ENCODE measurements at places on chromosomes 3 and 15.
A peak's percentile ranks its signal among the peaks of the same experiment; 100 is the strongest.

DNA sequence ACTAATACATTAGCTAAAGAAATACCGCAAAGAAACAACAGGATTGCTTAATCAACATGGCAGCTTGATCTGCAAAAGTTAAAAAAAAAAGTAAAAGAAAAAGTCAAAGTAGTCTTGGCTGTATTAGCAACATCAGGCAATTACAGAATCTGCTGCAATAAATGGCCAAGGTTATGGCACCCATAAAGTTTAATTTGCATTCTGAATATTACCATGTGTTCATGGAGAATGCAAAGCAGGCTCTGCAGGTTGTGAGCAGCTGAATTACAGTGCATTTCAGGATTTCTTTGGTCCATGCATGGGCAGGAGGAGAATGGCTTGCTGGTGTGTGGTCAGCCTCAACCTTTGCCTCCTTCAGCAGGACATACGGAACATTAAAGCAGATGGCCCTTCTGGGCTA lies 199.1 kb upstream of the AZI2 start:
- DNase-seq = no peak

DNA sequence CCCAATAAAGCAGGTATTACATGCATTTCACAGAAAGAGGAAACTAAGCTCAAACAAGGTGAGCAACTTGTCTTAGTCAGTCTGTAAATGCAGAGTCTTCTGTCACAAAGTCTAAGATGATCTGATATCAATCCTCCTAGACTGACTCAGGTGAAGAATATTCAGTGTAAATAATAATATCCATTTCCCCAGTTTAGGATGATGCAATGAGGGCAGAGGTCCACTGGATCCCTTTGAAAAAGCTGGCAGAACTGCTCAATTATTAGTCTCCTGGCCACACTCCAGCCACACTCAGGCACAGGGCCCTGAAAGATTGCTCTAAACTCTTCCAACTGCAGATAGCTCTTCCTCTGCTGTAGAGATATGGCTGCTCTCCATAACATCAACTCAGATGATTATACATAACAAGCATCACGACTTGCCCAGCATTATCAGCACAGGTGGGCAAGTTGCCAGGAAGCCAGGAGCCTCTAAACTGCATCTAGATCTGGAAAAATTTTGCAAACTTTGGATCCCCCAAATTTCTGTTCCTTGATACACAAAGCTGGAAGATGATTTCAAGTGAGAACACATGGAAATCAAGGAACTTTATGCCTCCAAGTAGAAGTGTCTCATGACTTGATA lies 129.8 kb upstream of the CPNE4 start:
- DNase-seq = peak; percentile 2

DNA sequence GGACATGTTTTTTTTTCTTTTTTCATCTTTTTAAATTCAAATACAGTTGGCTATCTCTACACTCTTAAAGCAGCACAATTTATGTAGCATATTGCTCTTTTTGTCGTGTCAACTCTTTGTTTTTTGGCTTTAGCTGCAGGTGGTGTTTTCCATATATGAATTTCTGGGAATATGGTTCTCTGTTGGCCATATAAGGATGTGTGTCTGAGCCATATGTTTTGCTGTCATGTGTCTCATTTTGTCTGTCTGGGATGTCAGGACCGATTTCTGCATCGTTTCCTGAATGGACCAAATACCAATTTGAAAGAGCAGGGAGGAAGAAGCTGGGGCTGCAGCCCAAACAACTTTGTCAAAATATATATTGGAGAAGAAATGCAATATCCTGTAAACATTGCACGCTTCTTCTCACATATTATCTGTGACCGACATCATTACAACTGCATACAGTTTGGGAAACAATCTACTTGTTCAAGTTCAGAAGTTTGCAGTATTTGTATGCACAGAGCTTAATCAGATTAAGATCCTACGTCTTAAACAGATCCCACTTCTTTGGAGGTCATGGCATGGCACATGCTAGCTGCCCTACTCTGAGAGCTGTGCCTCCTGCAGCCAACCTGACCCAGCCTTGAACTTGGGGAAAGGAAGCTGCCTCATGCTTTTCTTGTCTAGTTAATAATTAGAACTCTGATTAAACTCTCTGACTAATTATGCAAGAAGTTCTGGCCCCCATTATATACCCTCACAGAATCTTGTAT lies 4.0 kb upstream of the SATB1 start:
- DNase-seq = no peak

- no peak for DNase-seq
Measured at GRCh38 chr15:77827860-77828259, 195.1 kb upstream of the LINGO1 start.

DNA sequence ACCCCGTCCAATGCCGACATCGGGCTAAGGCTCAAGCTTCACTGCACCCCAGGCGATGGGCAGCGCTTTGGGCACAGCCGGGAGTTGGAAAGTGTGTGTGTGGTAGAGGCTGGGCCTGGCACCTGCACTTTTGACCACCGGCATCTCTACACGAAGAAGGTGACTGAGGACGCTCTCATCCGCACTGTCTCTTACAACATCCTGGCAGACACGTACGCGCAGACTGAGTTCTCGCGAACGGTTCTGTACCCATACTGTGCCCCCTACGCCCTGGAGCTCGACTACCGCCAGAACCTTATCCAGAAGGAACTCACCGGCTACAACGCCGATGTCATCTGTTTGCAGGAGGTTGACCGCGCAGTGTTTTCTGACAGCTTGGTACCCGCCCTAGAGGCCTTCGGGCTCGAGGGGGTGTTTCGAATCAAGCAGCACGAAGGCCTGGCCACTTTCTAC lies 1.0 kb downstream of the PDE12 start:
- peak; percentile 32 for DNase-seq

DNA sequence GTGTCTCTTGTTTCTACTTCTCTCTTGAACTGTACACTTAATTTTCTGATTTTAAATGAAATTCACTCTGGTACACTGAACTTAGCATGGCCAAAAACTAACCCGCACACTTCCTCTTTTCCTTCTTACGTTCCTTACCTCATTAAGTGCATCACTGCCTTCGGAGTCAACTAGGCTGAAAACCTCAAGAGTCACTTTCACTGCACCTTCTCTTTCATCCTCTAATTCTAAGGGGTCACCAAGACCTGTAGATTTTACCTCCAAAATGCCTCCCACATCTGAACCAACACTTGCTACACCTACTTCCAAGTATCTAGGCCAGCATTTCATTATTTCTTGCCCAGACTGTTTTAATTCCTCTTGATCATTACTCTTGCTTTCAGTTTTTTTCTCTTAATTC lies 6.6 kb downstream of the CBLB start:
- no peak for DNase-seq

DNA sequence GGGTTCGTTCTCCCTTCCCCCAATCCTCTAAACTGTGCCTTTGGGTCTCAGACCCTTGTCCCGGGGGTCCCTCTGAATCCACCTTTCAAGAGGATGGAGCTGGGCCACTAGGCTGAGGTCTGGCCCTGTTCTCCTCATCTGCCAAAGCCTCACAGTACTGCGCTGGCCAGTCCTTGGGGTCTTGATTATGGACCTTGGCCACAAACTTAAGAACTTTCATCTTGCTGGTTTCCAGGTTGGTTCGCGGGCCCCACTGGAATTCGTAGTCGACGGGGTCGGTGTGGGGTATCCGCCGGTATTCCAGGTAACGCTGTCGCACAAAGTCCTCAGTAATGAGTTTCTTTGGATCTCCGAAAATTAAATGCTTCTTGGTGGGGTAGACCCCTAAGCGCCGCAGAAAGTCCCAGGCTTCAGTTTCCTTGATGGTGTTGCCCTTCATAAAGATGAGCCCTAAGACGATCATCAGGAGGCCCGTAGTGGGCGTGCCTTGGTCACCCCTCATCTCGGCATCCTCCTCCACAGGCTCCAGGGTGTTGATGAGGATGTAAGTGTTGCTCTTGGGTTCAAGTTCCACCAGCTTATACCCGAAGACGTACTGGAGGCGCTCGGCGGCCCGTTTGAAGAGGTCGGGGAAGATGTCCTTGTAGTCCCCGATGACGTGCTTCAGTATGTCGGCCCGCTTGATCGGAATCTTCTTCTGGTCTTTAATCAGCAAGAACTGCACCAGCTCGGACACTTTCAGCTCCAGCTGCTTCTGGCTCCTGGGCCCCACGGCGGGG lies 727 bp downstream of the NSMCE3 start:
- DNase-seq = peak; percentile 28
